ENCODE measurements at places on chromosomes 4 and X.

DNA sequence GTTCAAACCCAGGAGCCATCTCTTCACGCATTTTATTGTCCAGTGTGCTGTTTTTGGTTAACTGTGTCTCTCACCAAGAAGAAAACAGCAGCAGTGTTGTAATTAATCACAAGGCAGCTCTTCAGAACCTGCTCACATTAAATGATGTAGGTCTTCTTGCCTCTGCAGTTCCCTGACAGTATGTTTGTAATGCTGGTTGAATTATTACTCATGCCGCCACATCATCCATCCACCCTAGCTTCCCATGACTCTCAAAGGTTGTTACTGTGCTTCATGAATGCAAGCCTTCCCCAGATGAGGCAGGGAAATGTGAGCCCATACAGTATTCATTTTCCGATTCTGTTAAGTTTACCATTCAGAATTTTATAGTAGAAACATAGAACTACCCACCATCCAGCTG is 17.4 kb downstream of the TLR10 start:
- no peak for DNase-seq

DNA sequence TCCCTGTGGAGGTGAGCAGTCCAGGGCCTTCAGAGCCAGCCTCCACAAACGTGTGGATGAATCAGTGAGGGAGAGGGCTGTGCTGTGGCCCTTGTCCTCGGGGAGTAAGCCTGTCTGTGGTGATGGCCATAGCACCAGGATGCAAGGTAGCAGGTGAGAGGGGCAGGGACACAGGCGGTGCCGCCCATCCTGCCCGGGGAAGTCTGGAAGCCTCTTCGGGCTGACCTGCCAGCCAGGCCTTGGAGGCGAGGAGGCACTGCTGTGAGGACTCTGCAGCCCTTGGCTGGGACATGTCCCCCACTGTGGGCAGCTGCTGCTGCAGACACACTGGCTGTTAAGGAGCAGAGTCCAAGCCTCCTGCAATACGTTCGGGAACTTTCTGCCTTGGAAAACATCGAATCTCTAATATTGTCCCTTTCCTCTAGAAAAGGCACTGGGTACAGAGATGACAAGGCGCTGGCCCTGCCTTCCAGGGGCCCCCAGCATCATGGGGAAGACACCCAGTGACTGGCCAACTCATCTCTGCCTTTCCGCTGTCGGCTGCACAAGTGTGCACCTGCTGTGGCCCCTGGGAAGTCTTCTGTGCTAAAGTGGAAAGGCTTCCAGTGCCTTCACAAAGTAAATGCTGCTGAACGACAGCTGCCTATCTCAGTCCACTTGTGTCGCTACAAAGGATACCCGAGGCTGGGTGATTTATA is 101.4 kb downstream of the ADRA2C start:
- no peak for DNase-seq

DNA sequence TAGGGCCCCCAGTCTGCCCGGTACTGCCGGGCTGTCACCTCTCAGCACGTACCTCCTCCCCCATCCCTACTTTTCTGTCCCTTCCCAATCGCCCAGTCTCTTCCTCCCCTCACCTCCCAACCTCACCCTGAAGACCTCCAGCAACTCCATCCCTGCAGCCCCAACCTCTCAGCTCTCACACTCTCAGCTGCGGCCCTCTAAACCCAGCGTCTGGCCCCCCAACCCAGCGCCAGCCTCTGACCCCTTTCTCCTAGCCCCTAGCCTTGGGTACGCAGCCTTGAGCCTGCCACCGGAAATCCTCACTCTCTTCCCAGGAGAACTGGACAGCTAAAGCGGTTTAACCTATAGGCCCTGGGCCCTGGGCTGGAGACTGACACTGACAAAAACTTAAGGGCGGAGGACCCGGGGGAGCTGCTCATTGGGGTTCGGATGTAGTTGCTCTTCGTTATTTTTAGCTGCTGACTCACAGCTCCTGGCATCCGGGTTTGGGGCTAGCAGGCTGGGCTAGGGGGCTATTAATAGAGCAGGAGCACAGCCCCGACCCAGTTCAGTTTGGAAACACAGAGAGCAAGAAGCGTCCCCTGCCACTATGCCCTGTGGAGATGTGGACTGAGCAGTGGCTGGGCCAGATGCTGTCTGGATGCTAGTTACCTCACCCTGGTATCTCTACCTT is 9.6 kb upstream of the DLG3 start:
- no peak for DNase-seq

DNA sequence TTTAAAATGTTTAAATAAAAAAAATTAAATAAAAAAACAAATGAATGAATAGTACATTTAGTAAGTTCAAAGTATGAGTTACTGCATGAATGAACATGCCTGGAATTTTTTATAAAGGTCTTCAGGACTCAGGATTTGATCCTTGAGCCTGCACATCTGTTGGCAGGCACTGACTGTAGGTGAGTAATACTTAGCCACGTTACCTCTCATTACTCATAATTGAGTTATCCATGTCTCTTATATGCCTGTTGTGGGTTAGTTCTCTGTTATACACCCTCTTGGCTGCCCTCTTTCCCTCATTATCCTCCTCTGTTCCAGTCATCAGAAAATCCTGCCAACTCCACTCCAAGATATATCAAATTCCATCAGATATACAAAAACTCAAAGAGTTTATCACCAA is 276.0 kb downstream of the FBXW7 start:
- DNase-seq = no peak
